ENCODE measurements at places on chromosomes 7 and 10.
A peak's percentile ranks its signal among the peaks of the same experiment; 100 is the strongest.

- no peak for DNase-seq
Measured at GRCh38 chr10:2772816-2773631, 294.3 kb upstream of the PFKP start.

DNA sequence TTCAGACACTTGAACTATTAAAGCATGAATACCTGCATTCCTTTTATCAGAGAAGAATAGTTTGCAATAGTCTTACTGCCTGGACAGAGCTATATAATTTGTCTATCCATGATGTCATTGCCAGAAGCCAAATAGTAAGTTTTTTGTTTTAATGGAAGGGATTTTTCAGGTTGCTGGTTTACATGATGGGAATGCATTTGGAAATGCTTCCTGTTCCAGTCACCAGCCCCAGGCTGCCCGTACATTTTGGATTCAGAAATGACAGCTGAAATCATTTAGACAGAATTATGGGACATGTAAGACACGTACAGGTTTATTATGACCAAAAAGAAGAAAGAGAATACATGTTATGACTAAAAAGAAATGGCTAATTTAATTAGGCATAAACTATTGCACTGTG, 293.1 kb downstream of the CDK14 start:
- no peak for DNase-seq

GRCh38 chr7:85583131-85583953, 396.5 kb upstream of the SEMA3D start:
- no peak for DNase-seq

GRCh38 chr7:31796375-31796774, 109.4 kb downstream of the PPP1R17 start:
- DNase-seq, result no peak

DNA sequence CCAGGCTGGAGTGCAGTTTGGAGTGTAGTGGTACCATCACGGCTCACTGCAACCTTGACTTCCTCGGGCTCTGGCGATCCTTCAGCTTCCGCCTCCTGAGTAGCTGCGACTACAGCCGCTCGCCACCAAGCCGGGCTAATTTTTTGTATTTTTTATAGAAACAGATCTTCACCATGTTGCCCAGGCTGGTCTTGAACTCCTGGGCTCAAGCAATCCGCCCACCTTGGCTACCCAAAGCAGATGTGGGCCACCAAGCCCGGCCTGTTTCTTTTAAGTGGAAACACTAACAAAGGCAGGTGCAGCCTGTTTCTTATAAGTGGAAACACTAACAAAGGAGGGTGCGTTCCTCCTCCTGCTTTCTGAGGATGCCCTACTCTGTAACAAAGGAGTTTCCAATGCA, 18.2 kb downstream of the PRF1 start:
- DNase-seq, result no peak

DNA sequence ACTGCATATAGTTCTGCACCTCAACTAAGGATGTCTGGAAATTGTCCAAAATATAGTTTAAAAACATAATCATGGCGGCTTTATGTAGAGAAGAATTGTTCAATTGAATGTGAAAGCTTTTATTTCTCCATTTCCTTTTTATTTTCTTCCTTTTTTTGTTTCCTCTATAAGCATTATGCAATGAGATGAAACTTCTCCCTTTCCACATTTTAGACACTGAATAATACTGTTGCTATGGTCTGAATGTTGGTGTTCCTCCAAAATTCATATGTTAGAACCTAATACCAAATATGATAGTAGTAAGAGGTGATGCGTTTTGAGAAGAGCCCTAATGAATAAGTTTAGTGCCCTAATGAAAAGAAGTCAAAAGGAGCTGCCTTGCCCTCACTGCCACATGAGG, 175.0 kb downstream of the RNLS start:
- DNase-seq, result no peak

DNA sequence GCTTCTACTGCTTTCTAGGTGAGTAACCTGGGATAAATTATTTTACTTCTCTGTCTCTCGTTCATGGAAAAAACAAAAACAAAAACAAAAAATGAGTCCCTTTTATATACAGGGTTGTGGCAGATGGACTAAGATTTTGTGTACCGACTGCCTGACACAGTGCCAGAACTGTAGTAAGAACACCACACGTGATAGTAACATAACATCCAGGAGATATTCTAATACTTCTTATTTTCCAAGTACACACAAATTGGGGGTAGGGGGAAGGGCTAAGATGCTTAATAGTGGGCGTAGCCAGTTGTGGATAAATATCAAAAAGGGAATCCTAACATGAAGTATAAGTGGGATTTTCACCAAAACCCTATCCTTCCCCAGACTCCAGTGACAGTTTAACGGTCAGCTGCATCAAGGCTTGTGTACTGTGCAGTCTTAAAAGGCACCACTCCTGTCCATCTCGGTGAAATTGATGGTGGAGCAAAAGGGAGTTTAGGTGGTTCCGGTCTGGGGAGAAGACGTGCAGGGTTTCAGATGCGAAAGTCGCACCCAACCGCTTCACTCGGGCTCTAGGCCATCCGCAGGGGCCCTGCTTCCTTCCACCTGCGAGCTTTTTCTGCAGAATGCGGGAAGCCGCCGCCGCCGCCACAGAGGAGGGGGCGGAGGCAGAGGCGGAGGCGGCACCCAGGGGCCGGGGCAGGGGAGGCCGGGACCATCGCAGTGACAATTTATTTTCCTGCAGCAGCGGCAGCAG, at the start of gene STAMBPL1:
Gene STAMBPL1, plus strand, starts transcription at position 712 of the 748 bp plus-strand sequence. CDS start 21,464 bp downstream, outside the sequence.
- DNase-seq, result peak; percentile 73

- DNase-seq, result no peak
Measured at GRCh38 chr10:16195178-16195769, 241.5 kb upstream of the PTER start.

DNA sequence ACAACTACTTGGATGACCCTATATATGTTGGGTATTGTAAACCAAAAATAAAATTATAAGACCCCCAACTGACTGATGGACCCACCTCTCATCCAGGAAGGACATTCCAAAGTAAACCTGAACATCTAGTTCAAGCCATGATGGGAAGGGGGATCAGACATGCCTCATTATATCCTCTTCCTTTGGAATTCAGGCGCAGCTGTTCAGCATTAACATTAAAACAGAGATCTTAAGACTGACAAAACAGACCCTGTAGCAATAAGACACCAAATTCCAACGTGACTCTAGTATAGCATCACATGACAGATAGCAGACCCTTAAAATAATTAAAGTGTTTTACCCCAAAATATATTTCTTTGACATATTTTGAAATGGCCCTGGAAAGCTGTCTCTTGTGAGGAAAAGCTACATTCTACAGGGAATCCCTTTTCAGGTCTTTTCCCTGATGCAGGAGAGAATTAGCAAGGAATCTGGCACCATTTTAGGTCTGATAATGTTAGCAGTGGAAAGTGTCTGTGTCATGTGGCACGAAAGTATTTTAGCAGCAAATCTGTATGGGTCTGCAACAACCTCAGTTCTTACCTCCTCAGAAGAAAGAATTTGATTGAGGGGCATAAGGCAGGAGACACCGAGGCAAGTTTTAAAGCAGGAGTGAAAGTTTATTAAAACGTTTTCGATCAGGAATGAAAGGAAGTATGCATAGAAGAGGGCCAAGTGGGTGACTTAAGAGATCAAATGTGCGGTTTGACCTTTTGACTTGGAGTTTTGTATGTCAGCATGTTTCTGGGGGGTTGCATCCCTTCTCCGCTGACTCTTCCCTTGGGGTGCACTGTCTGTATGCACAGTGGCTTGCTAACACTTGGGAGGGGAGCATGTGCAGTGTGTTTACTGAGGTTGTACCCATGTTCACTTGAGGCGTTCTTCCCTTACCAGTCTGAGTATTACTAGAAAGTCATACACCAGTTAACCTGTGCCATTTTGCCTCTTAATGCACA, 236.6 kb upstream of the PPP1R3A start:
- DNase-seq, result no peak

DNA sequence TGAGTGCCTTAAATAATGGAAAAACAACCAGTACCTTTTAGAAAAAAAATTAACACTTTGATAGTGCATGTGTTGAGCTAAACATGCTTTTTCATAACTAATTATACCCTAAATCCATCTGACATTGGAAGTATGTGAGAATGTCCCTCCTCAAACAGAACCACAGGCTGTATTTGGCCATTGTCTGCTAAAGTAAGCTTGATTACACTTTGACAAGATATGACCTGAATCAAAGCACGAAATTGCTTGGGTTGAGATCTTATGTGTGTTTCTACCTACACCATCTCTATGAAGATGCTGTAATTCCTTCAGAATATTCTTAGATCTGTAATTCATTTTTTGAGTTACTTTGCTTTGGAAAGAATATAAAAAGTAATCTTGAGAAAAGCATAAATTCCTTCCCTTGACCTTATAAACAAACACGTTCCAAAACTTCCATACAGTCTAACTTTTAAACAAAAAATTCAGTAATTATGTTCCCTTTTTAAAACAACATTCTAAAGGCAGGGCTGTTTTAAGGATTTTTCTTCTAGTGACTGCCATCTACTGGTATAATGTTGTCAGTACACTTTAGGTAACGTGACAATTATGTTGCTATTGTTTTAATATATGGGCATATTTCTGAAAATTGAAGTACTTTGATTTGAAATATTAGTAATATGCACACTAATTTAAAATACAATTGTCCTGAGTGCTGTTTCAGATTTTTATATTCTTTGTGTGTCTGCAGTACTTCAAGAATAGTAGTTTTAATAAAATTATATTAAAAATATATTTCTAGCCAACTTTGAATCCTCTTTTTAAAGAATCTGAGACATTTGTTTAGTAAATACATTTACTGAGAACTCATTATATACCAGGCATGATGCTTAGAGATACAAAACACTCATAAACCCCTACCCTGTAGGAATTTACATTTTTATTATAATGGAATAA, 20.9 kb downstream of the CD36 start:
- DNase-seq, result no peak

GRCh38 chr10:70137135-70137534, 4.5 kb upstream of the AIFM2 start:
- no peak for DNase-seq

- no peak for DNase-seq
Measured at GRCh38 chr10:129628823-129629222, 161.8 kb downstream of the MGMT start.

DNA sequence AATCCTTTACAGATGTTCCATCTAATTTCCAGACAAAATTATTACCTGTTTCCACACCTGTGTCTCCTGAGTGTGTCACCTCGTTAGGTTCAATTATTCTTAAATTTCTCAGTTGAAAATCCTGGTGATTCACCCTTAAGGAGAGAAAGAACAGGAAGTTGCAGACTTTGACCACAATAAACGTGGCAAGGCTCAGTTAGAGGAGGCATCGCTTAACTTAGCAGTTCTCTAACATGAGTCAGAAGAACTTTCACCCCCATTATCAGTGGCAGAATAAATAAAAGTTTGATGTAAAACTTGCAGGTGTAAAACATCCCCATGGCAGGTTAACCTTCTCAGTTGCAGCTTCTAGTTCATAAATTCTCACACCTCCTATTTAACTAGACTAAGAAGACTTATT, 8.3 kb downstream of the XPNPEP1 start:
- peak; percentile 56 for DNase-seq

GRCh38 chr7:121572615-121573014, 176.5 kb upstream of the FAM3C start:
- DNase-seq, result no peak

DNA sequence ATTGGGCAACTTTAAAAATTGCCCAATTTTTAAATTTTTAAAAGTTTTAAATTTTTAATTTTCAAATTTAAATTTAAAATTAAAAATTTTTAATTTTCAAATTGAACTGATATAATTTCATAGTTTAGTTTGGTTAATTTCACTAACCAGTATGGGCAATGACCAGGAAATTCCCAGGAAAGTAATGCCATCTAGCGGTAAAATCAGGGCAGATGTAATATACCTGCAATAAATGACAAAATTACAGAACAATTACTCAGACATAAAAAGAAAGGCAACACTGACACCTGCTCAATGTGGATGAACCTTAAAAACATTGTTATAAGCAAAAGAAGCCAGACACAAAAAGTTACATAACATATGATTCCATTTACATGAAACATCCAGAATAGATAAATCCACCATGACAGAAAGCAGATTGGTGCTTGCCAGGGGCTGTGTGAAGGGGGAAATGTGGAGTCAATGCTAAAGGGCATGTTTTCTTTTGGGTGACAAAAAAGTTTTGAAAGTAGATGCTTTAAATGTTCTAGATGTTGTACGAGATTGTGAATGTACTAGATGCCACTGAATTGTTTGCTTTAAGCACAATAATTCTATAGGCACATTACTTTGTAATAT, 28.6 kb upstream of the SLC16A12 start:
- peak; percentile 31 for DNase-seq

DNA sequence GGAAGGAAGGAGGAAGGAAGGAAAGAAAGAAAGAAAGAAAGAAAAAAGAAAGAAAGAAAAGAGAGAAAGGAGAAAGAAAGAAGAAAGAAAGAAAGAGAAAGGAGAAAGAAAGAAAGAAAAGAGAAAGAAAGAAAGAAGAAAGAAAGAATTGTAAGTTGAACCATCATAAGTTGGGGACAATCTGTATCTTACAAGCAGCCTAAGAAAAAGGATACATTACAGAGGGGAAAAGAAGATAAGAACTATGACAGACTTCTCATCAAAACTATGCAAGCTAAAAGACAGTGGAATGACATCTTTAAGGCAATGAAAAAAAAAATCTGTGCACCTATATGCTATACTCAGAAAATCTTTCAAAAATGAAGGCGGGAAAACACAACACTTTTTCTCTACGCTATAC, 50.3 kb upstream of the SP4 start:
- no peak for DNase-seq

DNA sequence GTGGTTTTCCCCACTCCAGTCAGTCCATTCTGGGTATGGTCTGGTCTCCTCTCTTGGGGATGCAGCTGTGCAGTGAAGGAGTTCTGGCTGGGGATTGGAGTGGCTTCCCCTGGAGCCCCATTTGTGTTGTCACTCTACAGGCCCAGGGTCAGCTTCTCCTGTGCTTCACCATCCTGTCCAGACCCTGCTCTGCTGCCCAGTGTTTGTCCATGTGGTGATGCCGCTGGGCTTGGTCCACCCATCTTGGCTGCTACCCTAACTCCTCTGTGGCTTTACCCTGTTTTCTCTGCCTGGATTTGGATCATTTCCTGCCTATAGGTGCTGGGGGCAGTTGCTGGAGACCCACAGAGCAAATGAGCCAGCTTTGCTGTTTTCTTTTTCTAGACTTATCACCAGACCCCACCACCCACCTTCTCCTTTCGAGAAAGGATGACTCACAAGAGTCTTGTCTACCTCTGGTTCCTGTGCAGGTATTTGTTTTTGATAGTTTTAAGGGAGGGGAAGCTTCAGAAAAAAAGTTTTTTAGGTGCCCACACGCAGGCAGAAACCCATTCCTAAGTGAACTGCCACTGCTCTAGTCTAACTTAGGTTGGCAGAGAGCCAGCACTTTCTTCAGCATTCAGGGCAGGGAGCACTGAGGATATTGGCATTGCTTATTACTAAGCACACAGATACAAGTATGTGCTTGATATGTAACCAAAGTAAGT, 8.5 kb downstream of the ZDHHC16 start:
- peak; percentile 58 for DNase-seq

- no peak for DNase-seq
Measured at GRCh38 chr7:159027789-159028507, 116.7 kb downstream of the VIPR2 start.

DNA sequence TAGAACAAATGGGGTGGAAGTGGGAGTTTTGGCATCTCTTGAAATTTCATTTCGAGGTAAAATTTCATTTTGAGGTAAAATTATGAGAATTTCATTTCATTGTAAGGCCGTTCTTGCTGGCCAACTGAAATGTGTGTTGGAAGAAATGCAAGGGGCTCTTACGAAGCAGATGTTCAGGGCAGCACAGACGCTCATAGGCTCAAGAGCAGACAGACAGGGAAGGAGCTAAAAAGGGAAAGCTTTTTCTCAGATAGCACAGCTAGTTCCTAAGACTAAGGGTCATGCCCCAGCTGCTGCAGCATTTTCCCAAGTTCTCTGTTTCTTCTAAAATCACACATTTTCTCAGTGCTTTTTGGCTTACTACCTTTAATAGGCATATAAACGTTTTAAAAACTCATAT, 65.1 kb upstream of the SFMBT2 start:
- DNase-seq, result no peak
